Peyer's patch (tissue), 4 donors: ENCODE measurements at places on chromosomes 7 and 10.

GRCh38 chr10:98404571-98405359 lies 10.2 kb downstream of the PYROXD2 start:
- no peak for DNase-seq

- peak; percentile 47 for DNase-seq
Measured at GRCh38 chr7:40234046-40234445, 99.2 kb downstream of the SUGCT start.

GRCh38 chr7:2016021-2016631 lies 216.6 kb downstream of the MAD1L1 start:
- DNase-seq = peak; percentile 42

- DNase-seq = no peak
Measured at GRCh38 chr10:91036807-91037411, 116.0 kb upstream of the ANKRD1 start.

DNA sequence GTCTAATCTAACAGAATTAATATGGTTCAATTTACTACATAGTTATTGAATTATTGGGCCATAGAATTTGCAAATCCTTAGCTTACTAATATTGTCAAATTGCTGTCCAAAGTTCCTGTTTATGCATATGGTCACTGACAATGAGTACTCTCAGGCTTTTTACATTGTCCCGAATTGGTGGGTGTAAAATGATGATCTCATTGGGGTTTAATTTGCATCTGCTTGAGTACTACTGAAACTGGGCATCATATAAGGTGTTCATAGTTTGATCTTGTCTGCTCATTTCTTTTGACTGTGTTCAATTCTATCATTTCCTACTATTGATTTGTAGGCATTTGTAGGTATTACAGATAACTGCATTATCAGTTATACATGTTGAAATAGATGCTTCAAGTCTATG lies 12.7 kb downstream of the ABCA13 start:
- no peak for DNase-seq

DNA sequence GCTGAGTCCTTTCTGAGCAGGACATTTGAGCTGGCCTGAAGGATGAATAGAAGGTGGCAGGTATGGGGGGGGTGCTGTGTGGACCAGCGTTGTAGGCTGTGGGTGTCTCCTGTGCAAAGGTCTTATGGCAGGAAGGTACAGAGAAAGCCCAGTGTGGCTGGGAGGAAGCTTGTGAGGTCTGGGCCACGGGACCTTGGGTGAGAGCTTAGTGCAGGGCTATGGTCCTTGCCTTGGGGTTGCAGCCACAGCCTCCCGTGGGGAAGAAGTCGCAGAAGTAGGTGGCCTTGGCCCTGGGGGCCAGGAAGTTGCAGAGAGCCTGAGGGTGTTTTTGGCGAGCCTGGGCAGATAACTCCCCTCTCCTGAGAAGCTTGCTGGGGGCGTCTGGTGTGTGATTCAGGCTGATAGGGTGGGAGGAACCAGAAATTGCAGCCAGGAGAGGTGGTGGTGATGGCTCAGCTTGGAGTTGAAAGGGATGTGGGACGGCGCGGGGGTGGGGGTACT lies 172.0 kb upstream of the TNRC18 start:
- no peak for DNase-seq

GRCh38 chr7:1027242-1028043 lies 16.9 kb upstream of the GPR146 start:
- no peak for DNase-seq

DNA sequence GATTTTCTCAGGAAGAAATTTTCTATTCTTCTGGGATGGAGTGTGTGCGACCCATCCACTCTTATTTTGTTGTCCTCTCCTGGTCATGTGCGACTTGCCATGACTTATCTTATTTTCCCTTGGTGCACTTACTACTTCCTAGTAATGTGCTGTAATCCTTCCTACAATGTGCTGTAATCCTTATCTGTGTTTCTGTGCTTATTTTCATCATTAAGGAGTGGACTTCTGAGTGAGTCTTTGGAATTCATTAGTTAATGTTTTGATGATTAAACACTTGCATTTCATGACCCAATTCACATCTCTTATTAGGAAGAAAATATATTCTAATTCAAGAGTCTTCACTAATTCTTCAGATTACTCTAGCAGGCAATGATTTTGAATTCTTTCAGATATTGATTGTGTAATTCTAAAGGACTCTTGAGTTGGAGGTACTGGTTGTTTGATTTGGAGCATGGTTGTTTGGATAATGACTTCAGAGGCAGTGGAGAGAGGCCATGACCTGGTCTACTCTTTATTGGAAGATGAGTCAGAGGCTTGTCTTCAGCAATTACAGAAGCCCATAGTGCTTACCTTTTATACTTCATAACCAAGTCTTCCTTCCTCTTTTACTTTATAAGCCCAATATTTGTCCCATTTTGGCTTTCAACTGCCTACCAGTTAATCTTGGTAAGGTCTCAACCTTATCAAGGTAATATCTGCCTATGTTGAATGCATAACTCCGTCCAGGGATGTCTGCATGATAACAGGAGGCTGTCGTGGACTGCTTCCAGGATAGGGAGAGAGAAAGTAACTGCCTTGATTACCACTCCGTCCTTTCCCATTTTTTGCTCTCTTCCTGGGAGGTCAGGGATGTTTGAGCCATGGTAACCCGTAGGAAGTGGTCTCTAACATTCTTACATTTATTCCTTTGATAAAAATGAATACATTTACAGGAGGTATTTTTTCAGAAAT lies 278.3 kb upstream of the SP8 start:
- DNase-seq = no peak

DNA sequence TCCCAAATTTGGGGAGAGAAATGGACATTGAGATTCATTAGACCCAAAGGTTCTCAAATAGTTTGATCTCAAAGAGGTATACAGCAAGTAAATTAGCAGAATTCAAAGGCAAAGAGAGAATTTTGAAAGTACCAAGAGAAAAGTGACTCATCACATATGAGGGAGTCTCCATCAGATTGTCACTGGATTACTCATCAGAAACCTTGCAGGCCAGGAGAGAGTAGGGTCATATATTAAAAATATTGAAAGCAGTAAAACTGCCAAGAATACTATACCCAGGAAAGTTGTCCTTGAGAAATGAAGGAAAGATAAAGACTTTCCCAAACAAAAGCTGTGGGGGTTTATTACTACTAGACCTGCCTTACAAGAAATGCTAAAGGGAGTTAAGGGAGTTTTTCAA lies 140.6 kb downstream of the TMEM168 start:
- no peak for DNase-seq

GRCh38 chr10:24039897-24040296 lies 169.0 kb upstream of the KIAA1217 start:
- DNase-seq = no peak

GRCh38 chr7:130951976-130952876 lies 218.2 kb upstream of the KLF14 start:
- no peak for DNase-seq

DNA sequence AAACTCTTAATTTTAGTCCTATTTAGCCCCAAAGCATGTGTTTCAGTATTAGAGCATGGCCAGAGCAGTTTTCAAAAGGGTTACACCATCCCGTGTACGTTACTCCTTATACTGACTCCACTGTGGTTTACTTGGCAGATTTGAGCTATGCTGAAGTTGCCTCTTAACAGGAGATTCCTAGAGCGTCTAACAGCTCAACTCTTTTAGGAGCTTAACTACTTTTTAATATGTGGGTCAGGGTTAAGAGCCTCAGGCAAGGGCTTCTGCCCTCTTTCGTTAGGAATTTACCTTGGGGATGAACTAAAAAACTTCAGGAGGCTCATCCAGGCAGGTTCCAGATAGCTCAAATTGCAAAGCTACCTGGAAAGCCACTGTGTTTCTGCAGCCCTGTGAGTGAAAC lies 674.8 kb upstream of the C7orf33 start:
- DNase-seq = no peak

- DNase-seq = no peak
Measured at GRCh38 chr7:150439967-150440366, 10.5 kb upstream of the GIMAP8 start.

DNA sequence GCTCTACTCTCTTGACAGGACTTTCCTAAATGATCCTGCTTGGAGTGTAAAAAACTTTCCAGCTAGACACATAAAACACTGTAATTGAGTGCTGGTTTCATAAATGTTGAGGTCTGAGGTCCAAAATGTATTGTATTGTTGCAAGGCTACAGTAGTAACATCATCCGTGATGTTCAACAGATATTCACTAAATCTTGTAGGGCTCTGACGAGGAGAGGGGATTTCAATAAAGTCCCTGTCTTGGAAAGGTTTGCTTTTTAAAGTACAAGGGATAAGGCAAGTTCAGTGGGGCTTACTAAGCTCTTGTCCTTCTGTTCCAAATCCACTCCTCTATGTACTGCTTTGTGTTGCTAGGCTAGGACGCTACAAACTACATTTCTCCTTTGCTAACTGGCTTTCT lies 48.9 kb downstream of the FHIP2A start:
- no peak for DNase-seq

DNA sequence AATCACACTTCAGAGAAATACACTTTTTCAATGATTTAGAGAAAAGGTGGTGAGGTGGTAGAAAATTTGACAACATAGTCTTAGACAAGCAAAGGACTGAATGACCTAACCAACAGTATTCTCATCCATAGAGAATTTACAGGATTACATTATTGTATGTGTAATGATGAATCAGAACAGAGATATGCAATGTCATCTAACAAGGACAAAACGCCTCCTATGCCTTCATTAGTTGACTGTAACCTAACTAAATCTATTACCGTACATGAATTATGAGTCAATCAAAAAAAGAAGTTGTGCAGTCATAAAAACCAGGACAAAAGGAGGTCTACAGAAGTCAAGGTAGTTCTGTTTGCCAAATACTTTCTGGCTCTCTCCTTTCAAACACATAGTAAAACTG lies 66.5 kb downstream of the RAB11FIP2 start:
- no peak for DNase-seq

DNA sequence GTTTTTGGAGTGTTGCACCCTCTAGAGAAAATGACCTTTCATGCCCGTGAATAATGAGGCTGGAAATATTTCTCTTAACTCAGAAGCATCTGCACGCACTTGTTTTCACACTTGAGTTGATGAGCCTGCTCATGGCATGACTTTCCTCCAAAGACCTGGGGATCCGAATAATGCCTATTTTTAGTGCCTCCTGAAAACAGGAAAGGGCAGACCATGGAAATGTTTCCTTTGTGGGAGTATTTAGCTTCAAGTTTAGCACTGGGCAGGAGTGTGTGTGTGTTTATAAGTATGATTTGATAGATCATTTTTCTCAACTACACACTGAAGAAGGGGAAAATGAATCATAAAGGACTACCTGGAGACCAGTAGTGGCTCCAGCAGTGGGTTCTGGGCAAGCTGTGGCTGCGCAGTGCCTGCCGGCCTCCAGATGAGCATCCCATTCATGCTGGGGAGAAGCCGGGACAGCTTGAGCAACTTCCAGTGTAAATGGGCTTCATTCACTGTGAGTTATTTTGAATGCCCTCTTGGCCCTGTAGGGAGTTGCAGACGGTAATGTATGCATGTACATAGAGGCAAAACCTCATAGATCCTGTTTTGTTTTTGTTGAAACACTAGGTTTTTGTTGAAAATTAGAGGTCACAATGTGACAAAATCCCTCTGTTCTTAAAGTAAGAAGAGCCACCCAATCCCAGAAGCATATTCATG lies 117.8 kb upstream of the INSYN2A start:
- no peak for DNase-seq

- DNase-seq = no peak
Measured at GRCh38 chr7:120156476-120156875, 116.5 kb upstream of the KCND2 start.

DNA sequence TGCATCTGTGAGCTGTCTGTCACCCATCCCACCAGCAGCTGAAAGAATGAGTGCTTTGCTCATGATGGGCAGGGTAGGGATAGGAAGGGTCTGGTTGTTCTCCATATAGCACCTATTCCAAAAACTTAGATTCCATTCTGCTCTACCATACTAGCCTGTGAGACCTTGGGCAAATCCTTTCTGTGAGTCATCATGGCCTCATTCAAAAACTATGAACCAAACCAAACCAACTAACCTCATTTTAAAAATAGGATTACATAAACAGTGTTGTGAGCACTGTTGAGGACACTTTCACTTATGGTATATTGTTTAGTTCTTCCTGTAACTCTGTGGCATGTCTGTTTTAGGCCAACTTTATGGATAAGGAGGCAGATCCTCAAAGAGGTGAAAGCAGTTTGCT lies 30.9 kb upstream of the STEAP4 start:
- DNase-seq = no peak

DNA sequence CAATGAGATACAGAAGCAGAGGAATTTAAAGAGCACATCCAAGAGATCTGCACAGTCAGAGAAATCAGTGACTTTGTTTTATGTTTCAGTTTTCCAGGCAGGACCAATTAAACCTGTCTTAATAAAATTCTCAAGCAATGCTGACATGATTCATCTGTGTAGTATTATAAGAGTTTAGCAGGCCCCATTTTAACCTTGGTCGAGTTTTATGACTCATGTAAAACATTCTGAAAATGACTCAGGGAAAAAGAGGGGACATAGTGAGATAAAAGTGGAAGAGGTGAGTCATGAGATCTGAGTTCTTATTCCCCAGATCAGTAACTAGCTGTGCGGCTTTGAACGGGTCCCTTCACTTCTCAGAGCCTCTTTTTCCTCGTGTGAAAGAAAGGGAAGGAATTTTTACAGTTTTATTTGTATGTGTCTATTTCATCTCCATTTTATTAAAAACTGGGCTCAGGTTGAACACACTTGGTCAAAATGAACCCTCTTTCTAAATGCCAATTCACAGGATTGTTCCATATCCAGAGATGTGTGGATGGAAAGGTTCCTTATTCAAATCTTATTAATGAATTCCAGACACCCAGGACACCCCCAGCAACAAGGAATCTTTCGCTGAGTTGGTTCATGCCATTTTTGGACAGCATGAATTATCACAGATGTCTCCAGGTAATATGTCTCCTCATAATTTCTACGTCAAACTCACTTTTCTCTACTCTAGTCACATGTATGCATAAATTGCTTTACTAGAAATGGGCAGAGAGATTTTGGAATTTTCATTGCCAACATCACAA lies 143.2 kb downstream of the JAZF1 start:
- DNase-seq = no peak

- DNase-seq = no peak
Measured at GRCh38 chr10:10644008-10644646, 373.5 kb upstream of the CELF2 start.

DNA sequence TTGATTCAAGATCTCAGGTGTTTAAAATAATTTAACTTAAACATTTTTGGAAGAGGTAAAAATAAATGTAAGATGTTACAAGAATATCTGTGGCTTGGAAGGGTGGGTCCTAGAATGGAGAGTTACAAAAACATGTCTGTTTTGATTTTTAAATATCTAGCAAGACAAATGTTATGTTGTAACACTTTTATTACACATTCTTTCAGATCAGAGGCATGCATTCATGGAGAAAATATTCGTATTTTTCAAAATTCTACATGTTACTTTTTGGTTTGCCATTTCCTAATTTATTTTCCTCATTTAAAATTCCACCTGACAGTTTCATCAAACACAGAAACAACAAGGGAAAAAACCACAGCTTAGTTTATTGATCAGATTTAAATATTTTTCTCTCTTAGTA lies 10.0 kb downstream of the WBP1L start:
- no peak for DNase-seq

GRCh38 chr7:2894118-2894940 lies 50.2 kb upstream of the GNA12 start:
- DNase-seq = peak; percentile 78
